ENCODE measurements at places on chromosomes 2 and 18. TPM values are rescaled to one million over a fixed set of nuclear protein-coding genes. Genes with fewer than 3 reads are reported as not detected.

- no peak for DNase-seq
Measured at GRCh38 chr2:105509269-105510086, 110.6 kb upstream of the FHL2 start.

- no peak for DNase-seq
Measured at GRCh38 chr2:21422050-21422449, 298.3 kb downstream of the TDRD15 start.

DNA sequence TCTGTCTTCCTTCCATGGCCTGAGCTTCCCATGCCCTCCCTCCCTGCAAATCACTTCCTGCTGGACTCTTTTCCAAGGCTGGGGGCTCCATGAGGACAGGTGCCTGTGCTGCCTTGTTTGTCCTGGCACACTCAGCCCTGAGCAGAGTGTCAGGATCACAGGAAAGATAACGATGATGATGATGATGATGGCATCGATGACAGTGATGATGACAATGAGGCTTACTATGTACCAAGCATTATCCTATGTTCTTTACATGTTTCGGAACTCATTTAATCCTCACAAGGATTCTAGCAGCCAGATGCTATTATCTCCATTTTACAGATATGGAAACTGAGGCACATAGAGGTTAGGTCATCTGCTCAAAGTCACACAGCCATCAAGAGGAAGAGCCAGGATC is 170.0 kb downstream of the CTIF start:
- no peak for DNase-seq

DNA sequence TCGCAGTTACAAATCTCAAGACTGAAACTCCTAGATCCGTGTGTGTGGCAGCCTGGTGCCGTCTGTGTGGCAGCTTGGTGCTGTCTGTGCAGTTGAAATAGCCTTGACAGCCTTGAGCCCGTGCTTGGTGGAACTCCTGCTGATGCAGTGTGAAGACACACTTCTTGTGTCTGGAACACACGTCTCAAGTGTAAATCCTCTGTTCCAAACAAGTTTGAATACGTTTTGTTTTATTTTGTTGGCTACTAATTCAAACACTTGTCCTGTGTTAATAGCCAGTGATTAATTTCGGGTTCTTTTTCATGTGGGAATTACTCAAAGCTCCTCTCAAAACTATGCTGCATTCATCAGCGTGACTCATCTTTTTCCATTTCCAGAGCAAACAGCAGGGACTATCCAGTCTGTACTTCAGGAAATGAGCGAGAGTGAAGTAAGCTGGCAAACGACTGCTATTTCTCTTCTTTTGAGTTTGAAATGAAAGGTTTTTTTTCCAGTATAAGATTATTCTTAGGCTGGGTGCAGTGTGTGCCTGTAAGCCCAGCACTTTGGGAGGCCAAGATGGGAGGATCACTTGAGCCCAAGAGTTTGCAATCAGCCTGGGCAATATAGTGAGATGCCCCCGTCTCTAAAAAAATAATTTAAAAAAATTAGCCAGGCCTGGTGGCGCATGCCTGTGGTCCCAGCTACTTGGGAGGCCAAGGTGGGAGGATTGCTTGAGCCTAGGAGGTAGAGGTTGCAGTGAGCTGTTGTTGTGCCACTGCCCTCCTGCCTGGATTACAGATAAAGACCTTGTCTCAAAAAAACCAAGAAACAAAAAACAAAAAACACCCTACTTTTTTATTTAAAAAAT is 152.9 kb downstream of the SPP2 start:
- DNase-seq = no peak

GRCh38 chr2:176669398-176670174 is 400.3 kb downstream of the MTX2 start:
- DNase-seq = no peak

GRCh38 chr2:126664639-126665038 is 8.7 kb downstream of the GYPC start:
- no peak for DNase-seq

DNA sequence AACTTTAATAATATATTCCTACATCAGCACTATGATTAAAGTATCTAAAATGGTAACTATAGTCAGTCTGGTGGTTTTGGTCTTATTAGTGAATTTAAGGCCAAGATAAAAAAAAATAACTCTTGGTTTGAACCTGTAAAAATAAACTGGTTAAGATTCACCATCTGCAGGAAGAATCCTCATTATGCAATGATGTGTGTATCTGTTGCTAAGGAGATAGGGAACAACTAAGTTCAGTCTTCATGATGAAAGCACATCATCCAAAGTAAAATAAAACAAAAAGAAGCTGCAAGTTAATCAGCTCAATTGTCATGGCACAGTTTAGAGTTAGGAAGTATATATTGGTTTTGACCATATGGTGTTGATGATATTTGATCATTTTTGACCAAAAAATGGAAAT is 466.0 kb downstream of the NYAP2 start:
- DNase-seq = no peak

- DNase-seq = no peak
Measured at GRCh38 chr2:179234658-179235240, 29.9 kb downstream of the SESTD1 start.

GRCh38 chr2:46770622-46771021 is 145.0 kb downstream of the MCFD2 start:
- DNase-seq = no peak

- DNase-seq = no peak
Measured at GRCh38 chr2:86283411-86284030, 53.9 kb downstream of the REEP1 start.

- no peak for DNase-seq
Measured at GRCh38 chr2:96204836-96205624, 3.6 kb downstream of the STARD7 start.

DNA sequence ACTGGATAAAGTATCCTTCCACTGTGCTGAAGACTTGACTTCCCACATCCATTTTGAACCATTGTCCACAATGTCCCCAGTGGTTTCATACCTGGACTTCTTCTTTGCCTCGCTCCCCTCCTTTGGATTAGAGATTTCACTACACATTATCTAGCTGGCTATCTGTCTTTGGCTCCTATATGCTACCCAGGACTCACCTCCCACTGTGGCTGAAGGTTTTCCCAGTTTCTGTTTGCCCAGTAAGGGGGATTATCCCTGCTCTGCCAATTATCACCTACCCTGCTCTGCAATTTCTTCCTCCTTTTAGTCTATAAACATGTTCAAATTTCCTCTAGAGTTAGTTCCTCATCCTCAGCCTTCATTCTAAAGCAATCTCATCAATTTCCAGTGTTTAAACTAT is 9.1 kb downstream of the NDUFS1 start:
- DNase-seq = no peak

DNA sequence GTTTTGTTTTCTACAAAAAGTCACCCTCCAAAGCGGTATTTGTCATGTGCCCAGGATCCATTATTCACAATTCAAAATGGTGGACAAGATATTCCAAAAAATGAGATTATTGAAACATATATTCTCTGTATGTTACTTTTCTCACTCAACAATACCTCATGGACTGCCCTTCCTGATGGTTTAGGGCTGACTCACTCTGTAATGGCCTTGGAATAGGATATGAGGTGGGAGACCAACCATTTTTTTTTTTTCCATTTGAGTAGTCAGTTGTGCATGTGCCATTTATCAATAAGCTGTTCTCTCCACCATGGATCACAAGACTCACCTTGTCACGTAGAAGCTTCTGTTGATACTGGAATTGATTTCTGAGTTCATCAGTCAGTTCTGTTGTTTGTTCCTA is 64.5 kb downstream of the LYPD6 start:
- DNase-seq = no peak

- no peak for DNase-seq
Measured at GRCh38 chr2:23516520-23517256, 131.7 kb downstream of the KLHL29 start.

DNA sequence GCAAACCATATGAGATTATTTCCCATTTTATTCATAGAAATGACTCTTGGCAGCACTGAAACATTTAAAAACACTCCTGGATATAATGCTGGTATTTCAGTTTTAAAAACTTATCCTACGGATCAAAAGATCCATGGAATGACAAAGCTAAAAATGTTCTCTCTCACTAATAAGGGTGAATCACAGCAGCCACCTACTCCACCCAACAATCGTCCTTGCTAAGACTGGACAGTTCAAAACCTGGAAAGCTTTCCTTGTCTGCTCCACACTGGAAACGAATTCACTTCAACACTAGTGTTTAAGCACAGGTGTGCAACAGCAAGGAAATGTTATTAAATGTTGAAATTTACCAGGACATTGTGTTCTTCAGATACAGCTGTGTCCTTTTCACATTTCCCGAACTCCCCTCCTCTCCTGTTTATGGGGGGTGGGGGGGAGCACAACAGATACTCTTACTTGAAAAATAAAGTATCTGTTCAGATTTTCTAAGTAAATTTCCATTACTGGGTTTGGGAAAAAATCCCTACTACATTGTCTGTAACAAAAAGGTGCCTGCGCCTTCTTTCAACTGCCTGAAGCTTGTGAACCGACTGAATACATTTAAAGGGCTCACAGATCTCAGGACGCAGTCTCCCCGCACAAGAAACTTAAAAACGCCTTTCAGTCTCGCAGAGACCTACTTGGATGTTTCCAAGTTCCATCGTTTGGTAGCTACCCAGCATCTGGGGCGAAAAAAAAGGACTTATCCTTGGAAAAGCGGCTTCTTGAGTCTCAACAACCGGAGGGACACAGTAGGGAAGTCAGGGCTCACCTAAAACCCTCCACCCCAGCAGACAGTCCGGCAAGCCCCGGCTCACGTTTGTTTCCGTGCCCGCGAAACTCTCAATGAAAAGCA is 1.3 kb downstream of the YWHAQ start:
- no peak for DNase-seq

DNA sequence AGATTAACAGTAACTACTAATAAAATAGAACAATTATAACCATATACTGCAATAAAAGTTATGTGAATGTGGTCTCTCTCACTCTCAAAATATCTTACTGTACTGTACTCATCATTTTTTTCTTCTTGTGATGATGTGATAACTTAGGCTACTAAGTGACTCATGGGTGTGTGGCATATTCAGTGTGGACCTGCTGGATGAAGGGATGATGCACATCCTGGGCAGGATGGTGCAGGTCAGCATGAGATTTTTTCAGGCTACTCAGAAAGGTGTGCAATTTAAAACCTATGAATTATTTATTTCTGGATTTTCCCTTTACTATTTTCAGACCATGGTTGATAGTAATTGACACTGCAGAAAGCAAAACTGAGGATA is 90.7 kb downstream of the NCKAP5 start:
- DNase-seq = no peak

DNA sequence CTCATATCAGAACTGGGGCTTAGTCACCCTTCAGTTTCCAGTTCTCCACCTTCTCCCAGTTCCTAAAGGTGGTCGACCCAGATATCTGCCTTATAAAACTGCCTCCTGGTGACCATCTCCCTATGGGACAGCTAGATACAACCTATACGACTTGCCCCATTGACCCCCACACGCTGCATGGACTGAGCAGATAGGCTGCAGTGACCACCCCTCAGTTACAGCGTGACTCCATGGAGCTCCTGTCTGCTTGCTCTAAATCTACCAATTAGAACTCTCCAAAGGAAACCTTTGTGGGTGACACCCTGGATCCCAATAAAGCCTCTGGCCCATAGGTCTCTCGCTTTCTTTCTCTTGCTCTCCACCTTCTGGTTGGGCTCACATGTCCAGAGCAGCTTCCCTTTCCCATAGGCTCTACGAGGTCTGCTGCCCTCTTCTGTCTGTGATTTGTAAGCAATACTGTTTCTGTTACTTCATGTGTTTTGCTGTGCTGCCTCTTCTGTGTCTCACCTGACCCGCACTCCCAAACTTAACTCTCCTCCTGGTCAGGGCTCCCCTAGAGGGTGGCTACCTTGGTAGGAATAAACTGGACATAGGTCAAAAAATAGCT is 971.3 kb upstream of the FAM98A start:
- DNase-seq = no peak

DNA sequence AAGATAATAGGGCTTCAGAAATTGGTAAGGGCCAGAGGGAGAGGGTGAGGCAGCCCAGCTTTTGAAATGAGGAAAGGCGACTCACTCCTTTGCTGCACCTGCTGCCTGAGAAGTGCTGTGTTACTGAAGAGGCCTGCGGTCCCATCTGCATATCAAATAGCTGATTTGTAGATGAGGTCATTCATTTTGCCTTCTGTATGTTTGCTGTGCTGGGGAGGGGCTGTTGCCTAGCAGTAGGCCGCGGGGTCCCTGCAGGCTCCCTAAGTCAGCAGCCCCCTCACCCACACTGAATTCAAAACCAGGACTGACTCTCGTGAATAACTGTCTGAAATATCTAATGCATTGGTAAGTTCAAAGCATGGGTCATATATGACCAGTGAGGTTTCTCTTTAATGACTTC is 377.2 kb downstream of the SOX11 start:
- no peak for DNase-seq

- DNase-seq = no peak
Measured at GRCh38 chr2:26874514-26874913, 26.6 kb downstream of the DPYSL5 start.

DNA sequence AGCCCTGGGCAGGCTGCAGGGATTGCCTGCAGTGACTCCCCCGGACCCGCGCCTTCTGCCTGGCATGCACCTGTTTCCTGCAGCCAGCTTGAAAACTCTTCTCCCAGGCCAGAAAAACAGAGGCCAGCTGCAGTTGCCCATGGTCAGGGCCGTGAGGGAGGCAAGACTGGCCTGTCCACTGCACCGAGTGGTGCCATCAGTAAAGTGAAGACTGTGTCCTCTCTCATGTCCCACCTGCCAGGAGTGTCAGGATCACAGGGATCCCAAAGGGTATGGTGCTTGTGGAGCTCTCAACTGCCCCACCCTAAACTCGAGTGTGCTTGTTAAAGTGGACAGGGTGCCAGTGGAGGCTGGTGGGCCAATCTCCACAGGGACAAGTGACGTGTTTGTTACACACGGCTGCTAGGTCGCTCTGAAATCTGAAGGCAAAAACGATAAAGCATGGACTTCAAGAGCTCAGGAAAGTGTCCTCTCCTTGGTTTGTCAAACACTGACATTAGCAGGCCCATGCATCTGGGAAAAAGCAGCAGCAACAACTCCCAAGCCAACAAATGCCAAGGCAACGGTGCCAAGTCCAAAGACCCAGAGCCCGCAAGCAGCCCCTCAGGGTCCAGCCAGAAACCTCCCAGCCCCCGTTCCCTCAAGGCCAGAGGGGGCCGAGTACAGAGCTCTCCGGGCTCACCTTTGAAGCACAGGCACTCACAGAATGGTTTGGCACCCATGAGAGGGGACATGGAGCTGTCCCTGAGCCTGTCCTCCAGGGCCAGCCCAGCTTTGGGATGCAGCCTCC is 213.2 kb downstream of the HDAC4 start:
- DNase-seq = no peak

GRCh38 chr2:240604291-240604938 is 17.9 kb downstream of the CAPN10 start:
- DNase-seq = peak; percentile 93

The FRZB gene
- total RNA-seq = 17.1 TPM

The SIX2 gene
- 0.41 TPM for total RNA-seq

The PJVK gene
- total RNA-seq = 2.4 TPM

The ABCA12 gene
- total RNA-seq = 0.41 TPM

The RPRM gene
- total RNA-seq = 154 TPM

The ANKRD29 gene
- total RNA-seq = 2.4 TPM

The SP5 gene
- 0.82 TPM for total RNA-seq

The SULT1C3 gene
- not detected for total RNA-seq

The DYNAP gene
- not detected for total RNA-seq

The CUL3 gene
- total RNA-seq = 95.0 TPM

The RAB31 gene
- 37.5 TPM for total RNA-seq

The PAX8 gene
- under 0.01 TPM for total RNA-seq

The SLC4A5 gene
- 1.2 TPM for total RNA-seq

The FBXO48 gene
- total RNA-seq = 0.82 TPM

The RNU2-63P gene
- not detected for total RNA-seq

The CHRNA1 gene
- not detected for total RNA-seq
